ENCODE measurements at places on chromosomes 5 and 9. TPM values are rescaled to one million over a fixed set of nuclear protein-coding genes. Genes with fewer than 3 reads are reported as not detected.

The KIF4B gene
- total RNA-seq = under 0.01 TPM

The ACER2 gene
- total RNA-seq = 15.6 TPM

The ORM2 gene
- not detected for total RNA-seq

The CHSY3 gene
- under 0.01 TPM for total RNA-seq

The OGN gene
- not detected for total RNA-seq

The AFAP1L1 gene
- total RNA-seq = 17.2 TPM

The SLC38A9 gene
- 56.8 TPM for total RNA-seq

The PTPN3 gene
- total RNA-seq = 35.2 TPM

The PCDHB16 gene
- total RNA-seq = not detected

The CSF1R gene
- total RNA-seq = under 0.01 TPM

The LTC4S gene
- not detected for total RNA-seq

The F12 gene
- 9.8 TPM for total RNA-seq

The PCDHGA9 gene
- 0.34 TPM for total RNA-seq

The NUDT2 gene
- total RNA-seq = 14.0 TPM

The ZDHHC11 gene
- 5.0 TPM for total RNA-seq

The TGFBI gene
- total RNA-seq = 721 TPM

The SPINK4 gene
- total RNA-seq = not detected

The FOXD1 gene
- total RNA-seq = 13.0 TPM

The SLCO6A1 gene
- total RNA-seq = 0.21 TPM

The SPINK6 gene
- not detected for total RNA-seq

The PROB1 gene
- 1.4 TPM for total RNA-seq

The NME5 gene
- under 0.01 TPM for total RNA-seq

The FRMD3 gene
- total RNA-seq = 0.43 TPM

The SCGB3A2 gene
- not detected for total RNA-seq

The FOXI1 gene
- not detected for total RNA-seq

The NR4A3 gene
- under 0.01 TPM for total RNA-seq

The PLEKHG4B gene
- not detected for total RNA-seq

The PTTG1 gene
- total RNA-seq = 24.3 TPM

The PCDH12 gene
- 0.34 TPM for total RNA-seq

The ZNF169 gene
- total RNA-seq = 2.4 TPM

The ZNF354C gene
- total RNA-seq = 3.4 TPM

The LECT2 gene
- not detected for total RNA-seq

The ADAMTS6 gene
- total RNA-seq = 12.2 TPM
